GM18507 (cell line): ENCODE measurements at places on chromosomes 16 and 17.

- no peak for DNase-seq
These were observed 6.7 kb upstream of the BEAN1 start for GRCh38 chr16:66420396-66420795.

- DNase-seq, result no peak
These were observed 41.4 kb downstream of the RPH3AL start for GRCh38 chr17:311119-311782.

- no peak for DNase-seq
These were observed 26.0 kb downstream of the FCSK start for GRCh38 chr16:70480127-70481105.

- DNase-seq, result peak; percentile 35
These were observed 14.5 kb upstream of the VWA3A start for GRCh38 chr16:22077700-22078313.

DNA sequence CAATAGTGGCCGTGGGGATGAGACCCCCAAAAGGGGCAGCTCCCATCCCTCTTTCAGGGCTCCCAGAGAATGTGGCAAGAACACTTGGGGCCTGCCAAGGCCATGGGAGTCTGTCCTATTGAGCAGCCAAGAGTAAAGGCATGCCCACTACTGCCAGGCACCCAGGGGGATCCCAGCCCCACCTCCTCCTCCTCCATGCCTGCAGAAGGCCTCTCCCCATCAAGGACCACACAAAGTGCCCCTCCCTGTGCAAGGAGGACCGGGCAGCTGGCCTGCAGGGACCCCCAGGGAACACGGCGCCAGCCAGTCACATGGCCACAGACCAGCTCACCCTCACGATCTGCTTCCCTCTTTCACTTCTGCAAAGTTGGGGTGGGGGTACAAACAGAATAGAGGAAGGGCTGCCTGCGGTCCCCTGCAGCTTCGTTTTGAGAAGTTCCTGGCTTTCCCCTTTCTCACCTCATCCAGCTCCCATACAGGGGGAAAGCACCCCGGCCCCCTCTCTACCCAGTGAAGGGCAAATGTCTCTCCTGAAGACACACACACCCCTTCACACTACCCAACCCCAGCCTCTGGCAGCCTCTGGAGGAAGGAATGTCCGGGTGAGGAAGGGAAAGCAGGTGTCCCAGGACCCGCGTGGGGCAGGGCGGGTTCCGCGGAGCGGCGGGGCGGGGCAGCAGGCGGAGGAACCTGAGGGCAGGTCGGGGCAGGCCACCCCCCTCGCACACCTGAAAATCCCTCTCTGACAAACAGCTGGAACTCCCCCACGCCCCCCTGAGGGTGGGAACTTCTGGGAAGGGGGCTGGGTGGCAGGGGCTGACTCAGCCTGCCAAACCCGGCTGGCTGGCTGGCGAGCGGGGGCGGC is 2.0 kb downstream of the PPP1R9B start:
- DNase-seq, result no peak

DNA sequence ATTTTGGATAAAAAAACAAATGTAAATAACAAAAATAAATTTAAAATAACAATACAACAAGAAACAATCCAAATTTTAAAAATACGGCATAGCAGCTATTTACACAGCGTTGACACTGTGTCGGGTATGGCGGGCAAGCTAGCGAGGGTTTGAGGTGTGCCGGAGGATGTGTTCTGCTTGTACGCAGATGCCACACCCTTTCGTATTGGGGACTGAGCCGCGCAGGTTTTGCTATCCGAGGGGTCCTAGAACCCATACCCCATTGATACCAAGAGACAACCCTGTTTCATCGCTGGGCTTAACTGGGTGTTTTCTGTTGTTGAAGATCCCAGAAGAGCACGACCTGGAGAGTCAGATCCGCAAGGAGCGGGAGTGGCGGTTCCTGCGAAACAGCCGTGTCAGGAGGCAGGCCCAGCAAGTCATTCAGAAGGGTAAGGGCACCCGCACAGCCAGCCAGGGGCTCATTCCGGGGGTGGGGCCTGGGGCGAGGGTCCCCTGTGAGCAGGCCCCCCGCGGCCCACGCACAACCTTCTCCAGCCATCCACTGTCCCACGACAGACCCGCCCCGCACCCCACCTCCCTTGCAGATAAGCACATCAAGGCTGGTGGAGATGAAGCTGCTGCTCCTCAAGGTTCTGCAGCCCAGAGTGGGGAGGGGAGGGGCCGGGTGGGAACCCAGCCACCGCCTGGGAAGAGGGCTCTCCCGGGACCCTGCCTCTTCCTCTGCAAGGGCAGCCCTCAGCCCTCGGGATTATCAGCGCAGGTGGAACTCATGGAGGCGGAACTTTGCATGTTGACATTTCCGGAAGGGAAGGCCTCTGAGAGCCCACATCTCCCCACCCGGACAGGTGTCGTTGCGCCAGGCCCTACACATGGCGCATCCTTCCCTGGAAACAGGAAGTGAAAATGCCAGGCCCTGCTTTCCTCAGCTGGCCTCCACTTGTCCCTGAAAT is 51.2 kb upstream of the CHMP6 start:
- DNase-seq, result no peak

- no peak for DNase-seq
These were observed 118.8 kb downstream of the C16orf95 start for GRCh38 chr16:87198328-87198832.

- no peak for DNase-seq
These were observed 3.4 kb upstream of the NAT9 start for GRCh38 chr17:74779501-74779900.

DNA sequence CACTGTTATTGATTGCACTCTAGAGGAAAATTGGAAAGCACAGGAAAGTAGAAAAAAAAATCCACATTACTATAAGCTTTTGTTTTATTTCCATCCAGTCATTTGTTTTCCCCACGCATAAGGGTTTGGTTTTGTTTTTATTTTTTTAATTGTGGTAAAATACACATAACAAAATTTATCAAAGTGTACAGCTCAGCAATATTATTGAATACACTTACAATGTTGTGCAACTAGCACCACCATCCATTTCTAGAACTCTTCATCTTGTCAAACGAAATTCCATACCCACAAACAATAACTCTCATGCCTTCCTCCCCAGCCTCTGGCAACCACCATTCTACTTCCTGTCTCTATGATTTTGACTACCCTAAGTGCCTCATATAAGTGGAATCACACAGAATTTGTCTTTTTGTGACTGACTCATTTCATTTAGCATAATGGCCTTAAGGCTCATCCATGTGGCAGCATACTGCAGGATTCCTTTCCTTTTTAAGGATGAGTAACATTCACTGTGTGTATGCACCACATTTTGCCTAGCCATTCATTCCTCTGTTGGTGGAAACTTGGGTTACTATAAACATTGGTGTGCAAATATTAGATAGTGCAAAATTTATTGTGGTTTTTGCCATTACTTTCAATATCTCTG is 11.1 kb downstream of the SPPL2C start:
- no peak for DNase-seq

- no peak for DNase-seq
These were observed 3.5 kb upstream of the ACSM3 start for GRCh38 chr16:20760346-20760745.

- no peak for DNase-seq
These were observed 24.6 kb downstream of the CMIP start for GRCh38 chr16:81469183-81469677.

GRCh38 chr16:89709166-89709565 is 7.7 kb upstream of the SPATA2L start:
- no peak for DNase-seq

DNA sequence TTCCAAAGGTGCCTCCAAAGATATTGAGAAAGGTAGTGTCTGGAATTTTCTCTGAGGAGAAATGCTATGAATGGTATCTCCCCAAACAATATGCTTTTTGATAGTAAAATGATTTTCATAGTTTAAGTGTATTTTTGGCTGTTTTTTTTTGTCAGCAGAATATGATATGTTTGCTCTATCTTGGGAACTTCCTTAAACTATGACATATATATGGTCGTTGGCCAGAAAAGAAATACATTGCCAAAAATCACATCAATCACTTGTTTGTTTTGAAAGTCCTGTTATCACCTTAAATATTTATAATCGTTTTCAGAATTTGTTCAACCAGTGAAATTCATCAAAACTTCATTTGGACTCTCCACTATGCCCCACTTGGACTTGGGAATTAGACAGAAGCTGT is 816.9 kb downstream of the CDH11 start:
- DNase-seq, result no peak

- DNase-seq, result no peak
These were observed 72.5 kb downstream of the MPRIP start for GRCh38 chr17:17114592-17115225.

- no peak for DNase-seq
These were observed 15.6 kb upstream of the TRIM25 start for GRCh38 chr17:56929362-56929969.

GRCh38 chr17:79399610-79400144 is 211.2 kb downstream of the RBFOX3 start:
- DNase-seq, result no peak

DNA sequence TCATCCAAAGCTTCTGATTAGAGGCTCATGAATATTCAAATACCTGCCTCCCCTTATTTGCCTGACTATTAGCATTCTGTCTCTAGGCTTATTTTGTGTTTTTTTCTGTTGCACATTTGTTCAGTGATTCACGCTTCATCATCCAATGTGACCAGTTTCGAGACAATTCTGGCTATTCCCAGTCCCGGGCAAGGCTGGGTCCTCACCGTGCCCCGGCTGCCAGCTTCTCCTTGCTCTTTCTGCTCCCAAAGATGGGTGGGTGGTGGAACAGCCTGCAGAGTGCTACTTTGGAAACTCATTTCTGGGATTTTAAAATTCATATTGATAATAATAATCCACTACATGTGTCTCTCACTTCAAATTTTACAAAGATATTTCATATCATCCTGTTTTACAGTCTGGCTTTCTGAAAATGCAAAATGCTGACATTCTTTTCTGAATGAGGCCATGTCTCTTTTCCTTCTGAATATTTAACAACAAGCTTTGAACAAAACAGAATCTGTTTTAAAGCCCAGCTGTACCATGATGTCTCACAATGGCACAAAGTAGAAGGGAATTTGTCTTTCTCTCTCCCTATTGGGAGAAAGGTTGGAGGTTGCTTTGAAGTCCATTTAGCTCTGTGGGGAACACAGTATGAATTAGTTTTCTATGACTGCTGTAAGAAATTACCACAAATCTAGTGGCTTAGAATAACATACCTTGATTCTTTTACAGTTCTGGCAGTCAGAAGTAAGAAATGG is 116.9 kb upstream of the CDH13 start:
- no peak for DNase-seq

DNA sequence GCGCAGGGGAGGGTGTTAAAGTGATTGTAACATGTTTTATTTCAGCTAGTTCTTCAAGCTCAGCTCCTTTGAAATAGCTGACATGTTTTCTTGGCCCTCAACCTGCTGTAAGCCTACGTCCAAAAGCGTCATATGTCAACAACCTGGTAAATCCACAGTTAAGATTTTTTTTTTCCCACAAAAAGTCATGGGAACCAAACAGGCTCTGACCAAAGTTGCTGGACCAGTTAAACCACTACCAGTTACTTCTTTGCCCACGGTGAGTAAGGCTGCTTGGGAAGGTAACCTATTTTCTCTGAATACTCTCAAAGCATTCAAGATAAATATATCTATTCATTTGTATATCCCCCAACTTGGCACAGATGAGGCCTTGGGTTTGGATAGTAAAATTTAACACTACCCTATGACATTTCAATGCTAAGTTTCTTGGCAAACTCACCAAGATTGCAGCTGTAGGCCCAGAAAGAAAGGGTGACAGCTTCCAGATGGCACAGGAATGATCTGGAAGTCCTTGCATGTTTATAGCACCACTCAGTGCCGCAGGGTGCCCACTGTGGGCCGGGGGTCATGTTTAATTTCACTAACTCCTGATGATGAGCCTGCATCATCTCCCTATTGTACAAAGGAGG is 166.2 kb downstream of the XYLT1 start:
- DNase-seq, result no peak

DNA sequence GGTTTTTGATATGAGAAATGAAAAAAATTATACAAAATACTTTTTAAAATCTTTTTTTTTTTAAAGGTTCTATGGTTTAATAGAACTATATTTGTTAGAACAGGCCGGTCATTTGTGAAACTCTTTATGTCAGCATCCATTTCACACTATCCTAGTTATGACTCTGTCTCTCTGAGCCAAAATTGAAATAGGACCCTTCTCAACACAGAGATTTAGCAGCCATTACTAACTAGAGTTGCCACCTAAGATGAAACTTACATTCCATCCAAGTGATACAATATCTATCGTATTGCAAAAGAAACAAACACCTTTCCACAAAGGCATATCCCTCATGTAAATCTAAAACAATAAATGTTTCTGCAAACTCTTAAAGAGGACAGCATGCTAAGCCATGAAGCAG is 249.8 kb downstream of the CDH11 start:
- no peak for DNase-seq

DNA sequence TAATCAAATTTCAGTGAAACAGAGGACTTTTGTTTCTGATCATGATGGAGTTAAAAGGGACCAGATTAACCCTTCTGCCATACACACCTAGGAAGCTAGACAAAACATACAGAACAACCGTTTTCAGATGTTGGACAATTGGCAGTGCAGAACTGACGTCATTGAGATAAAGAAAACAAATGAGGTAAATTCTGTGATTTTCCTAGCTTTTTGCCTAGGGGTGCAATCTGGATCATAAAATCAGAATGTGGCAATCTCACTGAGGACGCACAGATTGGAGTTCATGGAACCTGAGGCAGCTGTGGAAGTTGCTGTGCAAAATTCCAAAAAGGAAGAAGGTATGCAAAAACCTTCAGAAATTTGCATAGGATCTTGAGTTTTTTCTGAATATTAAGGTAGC is 15.0 kb upstream of the USP32 start:
- no peak for DNase-seq

DNA sequence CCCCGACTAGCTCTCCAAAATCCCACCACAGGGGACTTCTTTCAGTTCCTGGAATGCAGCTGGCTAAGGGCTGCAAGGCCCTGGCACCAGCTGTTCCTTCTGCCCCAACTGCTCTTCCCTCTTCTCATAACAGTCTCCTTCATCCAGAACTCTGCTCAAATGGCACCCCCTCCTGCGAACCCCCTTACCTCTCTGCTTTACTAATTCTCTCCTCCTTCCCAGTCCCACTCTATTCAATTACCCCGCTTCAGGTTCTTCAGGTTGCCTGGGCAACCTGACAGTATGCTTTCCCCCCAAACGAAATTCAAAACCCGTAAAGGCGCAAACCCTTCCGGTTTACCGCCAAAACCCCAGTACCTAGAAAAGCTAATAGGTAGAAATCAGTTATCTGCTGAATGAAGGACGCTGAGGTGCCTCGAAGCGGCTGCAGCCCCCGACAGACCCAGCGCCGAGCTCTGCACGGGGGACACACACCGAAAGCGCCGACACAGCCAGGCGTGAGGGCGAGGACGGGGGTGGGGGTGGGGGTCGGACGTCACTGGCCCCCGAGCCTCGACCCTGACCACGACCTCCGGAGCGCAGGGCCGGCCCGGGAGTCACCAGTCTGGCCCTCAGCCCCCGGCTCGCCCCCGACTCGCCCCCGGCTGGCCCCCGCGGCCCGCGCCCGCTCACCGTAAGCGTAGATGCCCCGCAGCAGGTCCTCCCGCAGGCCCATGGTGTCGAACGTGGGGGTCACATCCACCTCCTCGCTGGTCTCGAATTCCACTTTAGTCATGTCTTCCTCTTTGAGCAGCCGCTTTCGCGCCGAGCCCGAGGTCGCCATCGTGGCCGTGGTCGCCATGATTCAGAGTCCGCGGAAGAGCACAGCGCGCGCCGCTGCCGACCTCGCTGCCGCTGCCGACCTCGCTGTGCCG is 550 bp downstream of the EIF4A3 start:
- DNase-seq, result no peak

- DNase-seq, result no peak
These were observed 108.1 kb downstream of the SPAG9 start for GRCh38 chr17:51012538-51012937.

- DNase-seq, result no peak
These were observed 7.4 kb downstream of the MPG start for GRCh38 chr16:85407-85782.

- no peak for DNase-seq
These were observed 1.7 kb downstream of the CIAPIN1 start for GRCh38 chr16:57445510-57445909.
